ENCODE measurements at places on chromosomes 3 and 15.

DNA sequence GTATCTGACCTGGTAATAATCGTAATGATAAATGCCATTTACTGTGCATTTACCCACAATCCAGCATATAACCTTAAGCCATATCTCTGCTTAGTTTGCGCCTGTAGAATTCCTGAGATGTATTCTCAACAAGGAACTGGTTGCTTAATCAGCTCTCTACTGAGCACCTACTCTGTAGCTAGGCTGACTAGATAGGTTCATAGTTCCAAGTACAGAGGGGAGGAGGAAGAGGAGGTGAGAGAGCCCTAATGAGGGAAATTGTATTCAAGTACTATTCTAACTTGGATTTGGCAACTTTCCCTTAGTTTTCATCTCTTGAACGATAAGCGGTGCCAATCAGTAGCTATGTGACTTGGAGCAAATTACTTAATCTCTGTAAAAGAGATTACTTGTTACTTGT, 5.6 kb upstream of the AKAP13 start:
- DNase-seq = no peak

DNA sequence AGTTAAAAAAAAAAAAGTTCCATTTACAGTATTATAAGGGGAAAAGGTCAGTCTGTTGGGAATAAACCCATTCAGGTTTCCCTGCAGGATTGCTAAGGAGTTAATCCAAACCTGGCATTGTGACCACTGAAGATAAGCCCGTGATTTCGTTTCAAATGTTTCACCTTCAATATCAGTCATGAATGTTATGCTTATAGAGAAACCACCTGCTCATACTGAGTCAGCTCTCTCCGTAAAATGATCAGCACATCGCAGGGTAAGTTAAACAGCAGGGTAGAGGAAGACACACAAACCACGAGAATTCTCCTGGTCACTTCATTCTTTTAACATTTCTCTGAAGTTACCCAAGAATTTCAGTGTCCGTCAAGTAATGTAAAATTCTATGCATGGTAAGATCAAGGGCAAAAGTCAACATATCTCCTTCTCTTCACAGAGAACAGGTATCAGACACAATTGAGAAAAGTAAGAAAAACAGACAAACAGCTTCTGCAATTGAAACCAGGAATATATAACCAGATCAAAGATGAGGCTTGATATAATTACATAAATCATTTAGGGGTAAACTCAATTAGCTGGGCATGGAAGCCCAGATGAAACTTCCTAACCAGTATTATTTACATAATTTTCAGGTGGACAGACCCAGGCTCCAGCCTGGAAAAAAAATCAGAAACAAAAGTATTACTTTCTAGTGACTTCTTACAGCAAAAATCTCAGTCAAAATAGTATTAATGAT, 67.6 kb upstream of the ARHGEF3 start:
- DNase-seq = peak; percentile 10

DNA sequence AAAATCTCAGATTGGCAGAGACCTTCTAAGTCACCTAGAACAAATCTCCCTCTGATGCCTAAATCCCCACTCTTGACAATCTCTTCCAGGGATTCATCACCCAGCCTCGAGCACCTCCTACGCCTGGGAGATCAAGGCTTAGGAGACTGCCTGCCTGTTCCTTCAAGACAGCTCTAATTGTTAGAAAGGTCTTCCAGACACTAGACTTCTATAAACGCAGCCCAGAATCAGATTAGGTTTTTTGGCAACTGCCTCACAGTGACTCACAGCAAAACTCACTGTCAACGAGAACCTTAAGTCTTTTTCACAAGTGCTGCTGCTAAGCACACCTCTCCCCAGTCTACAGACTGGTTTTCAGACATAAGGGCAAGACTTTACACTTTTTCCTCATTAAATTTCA, 23.1 kb downstream of the SRGAP3 start:
- peak; percentile 90 for DNase-seq

DNA sequence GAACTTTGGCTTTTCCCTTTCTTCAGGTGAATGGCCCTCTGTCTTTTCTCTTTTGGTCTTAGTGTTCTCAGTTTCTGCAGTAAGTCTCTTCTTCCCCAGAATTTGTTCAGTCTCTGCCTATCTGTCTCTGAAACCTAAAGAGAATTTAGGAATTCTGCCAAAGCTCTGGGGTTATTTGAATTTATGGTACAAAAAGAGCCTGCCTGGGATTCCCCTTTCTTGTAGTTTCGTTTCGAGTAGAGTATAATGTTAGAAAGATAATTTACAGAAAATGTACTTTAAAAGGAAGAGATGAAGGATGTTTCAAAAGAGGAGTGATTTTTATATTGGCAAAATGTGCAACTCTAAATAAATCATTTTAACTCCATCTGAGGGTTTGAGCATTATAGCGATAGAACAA, 247.4 kb upstream of the SATB1 start:
- DNase-seq = no peak

DNA sequence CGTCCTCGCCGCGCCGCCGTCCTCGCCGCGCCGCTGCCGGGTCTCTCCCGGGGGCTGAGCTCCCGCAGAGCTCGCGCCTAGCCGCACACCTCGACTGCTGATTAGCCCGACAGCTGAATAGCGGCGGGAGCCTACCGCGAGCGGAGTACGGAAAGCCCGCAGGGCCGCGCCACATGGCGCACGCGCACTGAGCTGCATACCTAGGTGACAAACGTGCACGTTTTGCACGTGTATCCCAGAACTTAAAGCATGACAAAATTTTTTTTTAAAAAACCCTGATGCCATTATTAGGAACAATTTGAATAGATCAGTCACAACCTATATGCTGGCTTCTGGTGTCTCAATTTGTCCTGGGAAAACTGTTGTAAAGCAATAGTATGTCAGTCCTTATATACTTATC, at the start of gene GOLGA8A:
Gene GOLGA8A (minus strand): TSS at position 122 of the 400 bp plus-strand sequence. CDS start 48,117 bp downstream, outside the sequence.
- peak; percentile 80 for DNase-seq

DNA sequence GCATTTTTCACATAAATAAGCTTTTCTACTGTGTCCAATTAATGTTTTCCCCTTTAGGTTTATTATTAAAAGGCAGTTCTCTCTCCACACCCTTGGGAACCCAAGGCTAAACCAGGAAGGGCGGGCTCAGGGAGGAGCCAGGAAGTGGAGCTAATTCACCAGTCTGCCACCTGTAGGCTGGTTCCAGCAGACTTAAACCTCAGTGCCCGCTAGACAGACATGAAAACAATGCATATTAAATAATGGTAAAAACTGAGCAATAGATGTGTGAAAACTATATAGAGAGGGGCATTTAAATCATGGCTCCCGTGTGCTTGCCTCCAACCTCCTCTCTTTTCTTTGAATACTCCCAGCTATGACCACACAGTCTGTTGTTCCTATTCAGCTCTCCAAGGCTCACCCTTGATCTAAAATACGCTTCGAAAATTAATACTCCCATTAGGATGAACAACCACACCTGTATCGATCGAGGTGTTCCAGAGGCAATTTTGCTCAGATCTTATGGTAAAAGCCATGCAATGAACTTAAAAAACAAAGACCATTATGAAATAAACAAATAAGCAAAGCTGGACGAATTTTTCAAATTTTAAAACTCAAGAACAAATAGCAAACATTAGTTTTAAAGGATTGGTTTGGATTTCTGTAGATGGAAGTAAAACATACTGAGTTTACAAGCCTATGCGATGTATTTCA, 253.3 kb downstream of the TJP1 start:
- no peak for DNase-seq

- DNase-seq = peak; percentile 45
Observed at GRCh38 chr3:155079468-155079745, 712 bp upstream of the MME start.

DNA sequence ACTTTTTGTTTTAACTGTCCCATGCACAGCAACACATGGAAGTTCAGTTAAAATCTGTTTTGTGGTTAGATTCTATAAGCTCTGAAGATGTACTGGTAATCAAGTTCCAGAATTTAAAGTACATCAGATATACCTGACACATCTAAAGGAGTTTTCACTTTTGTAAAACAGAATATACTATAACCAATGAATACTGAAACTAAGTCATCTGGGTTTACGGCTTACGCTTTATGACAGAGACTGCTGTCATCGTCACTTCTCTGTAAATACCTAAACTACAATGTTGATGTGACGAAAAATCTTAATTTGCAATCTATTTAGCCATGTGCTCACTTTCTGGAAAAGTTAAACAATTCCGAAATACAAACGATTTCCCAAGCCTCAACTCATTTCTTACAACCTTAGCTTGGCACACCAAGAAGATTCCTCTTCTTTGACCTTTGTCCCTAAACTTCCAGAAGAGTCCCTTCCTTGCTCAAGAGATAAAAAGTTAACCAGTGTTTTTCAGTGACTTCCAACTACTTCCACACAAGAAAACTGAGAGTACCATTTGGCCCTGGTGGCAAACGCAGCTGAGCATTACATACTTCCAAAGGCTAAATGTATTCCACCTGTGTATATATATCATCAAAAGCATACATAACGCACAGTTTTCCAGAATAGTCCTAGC, 56.8 kb upstream of the NEK10 start:
- DNase-seq = no peak

DNA sequence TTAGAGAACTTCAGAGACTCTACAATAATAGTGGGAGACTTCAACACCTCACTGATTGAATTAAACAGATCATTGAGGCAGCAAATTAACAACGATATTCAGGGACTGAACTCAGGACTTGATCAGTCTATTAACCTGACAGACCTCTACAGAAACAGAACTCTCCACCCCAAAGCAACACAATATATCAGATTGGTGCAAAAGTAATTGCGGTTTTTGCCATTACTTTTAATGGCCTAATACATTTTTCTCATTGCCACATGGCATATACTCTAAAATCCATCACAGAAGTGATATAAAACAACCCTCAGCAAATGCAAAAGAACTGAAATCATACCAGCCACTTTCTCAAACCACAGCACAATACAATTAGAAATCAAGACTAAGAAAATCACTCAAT, 298.1 kb upstream of the SGO1 start:
- DNase-seq = no peak

- no peak for DNase-seq
Observed at GRCh38 chr15:37104424-37104981, 4.2 kb upstream of the MEIS2 start.

GRCh38 chr3:177633671-177634207, 436.5 kb upstream of the TBL1XR1 start:
- peak; percentile 97 for DNase-seq

GRCh38 chr3:46368569-46368968, 2.2 kb upstream of the CCR5 start:
- DNase-seq = no peak

- DNase-seq = no peak
Observed at GRCh38 chr3:197484204-197484901, 71.4 kb downstream of the BDH1 start.

DNA sequence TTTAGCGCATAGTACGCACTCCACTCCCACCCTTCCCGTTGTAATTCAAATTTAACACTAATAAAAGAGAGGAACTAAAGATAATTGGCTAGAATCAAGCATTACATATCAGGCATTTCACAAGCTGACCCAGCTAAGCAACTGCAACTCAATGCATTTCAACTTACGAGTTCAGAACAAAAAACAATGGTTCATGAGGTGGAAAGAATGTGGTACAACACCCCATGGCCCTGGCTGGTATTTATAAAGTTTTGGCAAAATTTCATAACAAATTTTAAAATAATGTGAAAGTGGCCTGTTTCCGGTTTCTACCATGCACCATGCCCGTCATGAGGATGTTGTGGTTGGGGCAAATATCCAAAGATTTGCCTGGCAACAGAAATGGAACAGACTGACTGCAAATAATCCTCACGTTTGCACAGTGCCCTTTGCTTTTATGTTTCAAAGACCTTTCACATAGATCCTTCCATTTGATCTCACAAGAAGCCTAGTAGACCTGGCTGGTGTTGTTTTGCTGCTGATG, 455.3 kb upstream of the NR2F2 start:
- peak; percentile 64 for DNase-seq

- no peak for DNase-seq
Observed at GRCh38 chr15:89075846-89076245, 12.4 kb upstream of the ABHD2 start.

GRCh38 chr3:184545769-184546168, 15.8 kb upstream of the EPHB3 start:
- DNase-seq = no peak

- no peak for DNase-seq
Observed at GRCh38 chr15:64193971-64194370, 31.1 kb upstream of the PPIB start.

GRCh38 chr15:71160976-71161375, 45.7 kb downstream of the THSD4 start:
- DNase-seq = no peak

DNA sequence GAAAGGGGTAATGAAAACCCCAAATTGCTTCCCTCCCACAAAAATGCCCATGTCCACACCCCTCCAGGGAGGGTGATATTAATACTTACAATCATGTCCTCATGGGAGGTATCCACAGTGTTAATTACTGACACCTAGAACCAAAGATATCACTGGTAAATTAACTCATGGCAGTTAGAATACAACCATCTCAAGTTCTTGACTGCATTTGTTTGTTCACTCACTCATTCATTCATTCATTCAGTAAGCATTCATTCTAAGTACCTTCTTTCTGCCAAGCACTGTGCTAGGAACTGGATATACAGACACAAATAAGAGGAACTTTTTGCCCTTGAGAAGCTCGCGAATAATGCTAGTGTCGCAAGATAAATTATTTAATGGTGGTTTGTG, 3.0 kb downstream of the SEC13 start:
- no peak for DNase-seq

- no peak for DNase-seq
Observed at GRCh38 chr3:27184261-27184660, 184.9 kb downstream of the NEK10 start.

DNA sequence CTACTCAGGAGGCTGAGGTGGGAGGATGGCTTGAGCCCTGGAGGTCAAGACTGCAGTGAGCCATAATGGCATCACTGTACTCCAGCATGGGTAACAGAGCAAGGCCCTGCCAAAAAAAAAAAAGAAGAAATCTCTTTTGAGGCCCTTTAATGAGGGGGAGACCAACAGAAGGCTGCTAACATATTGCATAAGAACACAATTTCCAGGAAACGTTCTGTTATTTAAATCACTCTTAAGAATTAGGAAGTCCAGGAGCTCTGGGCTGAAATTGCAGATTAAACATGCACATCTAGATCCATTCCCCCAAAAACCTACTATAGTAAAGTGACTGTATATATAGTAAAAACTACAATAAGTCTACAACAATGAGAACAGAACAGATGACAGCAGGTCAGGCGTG, 16.1 kb upstream of the BLM start:
- DNase-seq = no peak

DNA sequence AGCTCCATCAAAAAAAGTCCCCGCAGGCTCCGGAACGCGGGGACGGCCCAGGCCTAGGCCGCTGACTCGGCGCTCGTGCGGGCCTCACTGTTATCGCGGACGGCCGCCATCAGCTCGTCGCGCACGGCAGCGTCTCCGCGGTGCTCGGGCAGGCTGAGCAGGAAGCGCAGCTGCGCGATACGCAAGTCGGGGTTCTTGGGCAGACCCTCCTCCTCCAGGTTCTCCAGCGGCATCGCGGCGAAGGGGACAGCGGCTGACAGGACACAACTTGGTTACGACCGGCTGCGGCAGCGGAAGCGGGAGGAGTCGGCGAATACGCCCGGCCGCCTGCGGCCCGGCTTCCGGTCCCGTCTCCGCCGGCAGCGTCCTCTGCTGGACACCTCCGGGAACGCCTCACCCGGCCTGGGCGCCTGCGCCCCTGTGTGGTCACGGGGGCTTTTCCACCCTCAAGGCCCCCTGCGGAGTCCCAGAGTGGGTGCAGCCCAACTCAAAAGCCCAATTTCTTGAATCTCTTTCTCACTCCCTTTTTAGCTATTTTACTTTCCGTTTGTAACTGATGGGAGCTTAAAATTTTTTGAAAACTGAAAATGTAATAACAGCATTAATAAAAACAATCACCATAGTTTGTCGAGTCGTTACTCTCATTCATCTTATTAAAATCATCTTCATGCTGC, at the start of gene PSMD6:
Gene PSMD6 (minus strand): TSS at position 308 of the 674 bp plus-strand sequence. CDS start 75 bp downstream, at position 233.
- DNase-seq = peak; percentile 82

Data from fibroblast of lung (primary cell).